Left cardiac atrium (tissue), 4 donors: ENCODE measurements at places on chromosomes 1 and 21. TPM values are rescaled to one million over a fixed set of nuclear protein-coding genes. Genes with fewer than 3 reads are reported as not detected.

MATN1 gene
- total RNA-seq, result not detected

CNTN2 gene
- total RNA-seq, result 0.24 TPM

COA6 gene
- total RNA-seq, result 30.8 TPM

ORC1 gene
- 0.52 TPM for total RNA-seq

CD1B gene
- total RNA-seq, result not detected

LAX1 gene
- 0.26 TPM for total RNA-seq

GBP5 gene
- 1.7 TPM for total RNA-seq

PDE4B gene
- total RNA-seq, result 59.0 TPM

UTS2 gene
- not detected for total RNA-seq

LCE2B gene
- total RNA-seq, result not detected

ETV3L gene
- total RNA-seq, result not detected

SMIM1 gene
- total RNA-seq, result 35.9 TPM

PADI2 gene
- 0.50 TPM for total RNA-seq

LCE1E gene
- total RNA-seq, result not detected

PNRC2 gene
- 89.2 TPM for total RNA-seq

PLA2G5 gene
- total RNA-seq, result 84.9 TPM

TMEM51 gene
- total RNA-seq, result 4.2 TPM

ICOSLG gene
- total RNA-seq, result 6.1 TPM

GSTM5 gene
- total RNA-seq, result 6.9 TPM

CITED4 gene
- total RNA-seq, result 26.5 TPM

AMY2A gene
- not detected for total RNA-seq

TTC39A gene
- 14.0 TPM for total RNA-seq

CLIC6 gene
- total RNA-seq, result 4.8 TPM

CD84 gene
- 7.7 TPM for total RNA-seq

FRRS1 gene
- total RNA-seq, result 3.6 TPM

KRTAP13-1 gene
- not detected for total RNA-seq

CYP2J2 gene
- 63.9 TPM for total RNA-seq

LRRC8C gene
- 14.4 TPM for total RNA-seq

LGR6 gene
- total RNA-seq, result 6.1 TPM

CYP4Z1 gene
- 1.1 TPM for total RNA-seq

FHAD1 gene
- total RNA-seq, result 0.47 TPM

AIRE gene
- total RNA-seq, result 0.08 TPM

SSX2IP gene
- total RNA-seq, result 14.8 TPM
